ENCODE measurements at places on chromosomes 12 and 14.

GRCh38 chr12:98847242-98847641 is 202.2 kb downstream of the APAF1 start:
- DNase-seq = no peak

- no peak for DNase-seq
These were observed 20.8 kb upstream of the FBLN5 start for GRCh38 chr14:91968280-91968679.

GRCh38 chr14:75279153-75279762 is 630 bp downstream of the FOS start:
- DNase-seq = no peak

DNA sequence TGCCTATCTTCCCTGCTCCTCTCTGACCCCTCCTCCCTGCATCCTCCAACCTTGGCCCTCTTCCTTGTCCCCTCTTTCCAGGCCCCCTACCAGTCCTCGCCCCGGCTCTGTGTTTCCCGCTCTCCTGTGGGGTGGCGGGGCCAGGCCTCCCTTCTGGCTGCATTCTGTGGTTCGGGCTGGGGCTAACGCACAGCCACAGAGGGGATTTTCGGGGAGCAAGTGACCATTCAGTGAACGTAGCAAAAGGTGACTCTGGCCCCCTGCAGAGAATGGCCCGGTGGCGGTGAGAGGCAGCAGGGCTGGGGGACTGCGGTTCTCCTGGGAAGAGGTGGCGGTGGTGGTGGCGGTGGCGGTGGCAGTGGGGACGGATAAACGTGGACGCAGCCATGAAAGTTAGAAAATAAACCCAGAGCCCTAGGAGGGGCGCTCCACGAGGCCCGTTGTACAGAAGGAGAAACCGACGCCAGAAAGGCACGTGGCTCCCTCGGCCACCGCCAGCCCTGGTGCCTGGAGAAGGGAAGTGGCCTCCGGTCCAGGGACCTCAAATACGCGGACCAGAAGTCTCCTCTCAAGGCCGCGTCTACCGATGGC is 269.6 kb downstream of the ADGRD1 start:
- no peak for DNase-seq

DNA sequence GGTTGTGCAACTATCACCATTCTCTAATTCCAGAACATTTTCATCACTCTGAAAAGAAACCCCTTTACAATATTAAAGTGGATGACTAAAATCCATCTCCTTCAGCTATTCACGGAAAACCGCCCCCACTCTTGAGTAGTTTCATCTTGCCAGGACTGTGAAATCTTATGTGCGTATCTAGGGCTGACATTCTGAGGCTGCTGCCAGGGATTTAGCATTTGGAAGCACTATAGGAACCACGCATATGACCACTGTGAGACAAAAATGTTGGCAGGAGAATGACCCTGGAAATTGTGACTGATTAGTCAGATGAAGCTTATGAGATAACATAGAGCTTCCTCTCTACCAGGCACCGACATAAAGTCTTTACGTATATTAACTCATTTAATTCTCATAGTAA is 305.2 kb upstream of the PDE3A start:
- no peak for DNase-seq

DNA sequence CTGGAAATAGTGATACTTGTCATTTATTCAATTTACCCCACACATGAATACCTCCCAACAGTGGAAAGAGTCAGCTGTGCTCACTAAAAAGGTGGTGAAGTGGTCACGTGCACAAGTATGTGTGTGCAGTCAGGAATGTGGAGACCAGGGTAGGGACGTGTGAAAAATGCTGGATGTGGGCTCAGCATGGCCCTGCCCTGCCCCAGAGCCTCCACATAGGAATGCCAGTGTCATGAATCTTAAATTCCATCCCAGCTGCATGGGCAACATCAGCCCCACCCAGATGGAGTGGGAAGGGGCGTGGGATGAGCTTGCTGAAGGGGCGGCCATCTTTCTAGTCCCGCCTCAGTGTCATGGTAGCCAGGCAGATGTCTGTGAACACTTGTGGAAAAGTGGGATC is 87.7 kb downstream of the C12orf75 start:
- DNase-seq = no peak

DNA sequence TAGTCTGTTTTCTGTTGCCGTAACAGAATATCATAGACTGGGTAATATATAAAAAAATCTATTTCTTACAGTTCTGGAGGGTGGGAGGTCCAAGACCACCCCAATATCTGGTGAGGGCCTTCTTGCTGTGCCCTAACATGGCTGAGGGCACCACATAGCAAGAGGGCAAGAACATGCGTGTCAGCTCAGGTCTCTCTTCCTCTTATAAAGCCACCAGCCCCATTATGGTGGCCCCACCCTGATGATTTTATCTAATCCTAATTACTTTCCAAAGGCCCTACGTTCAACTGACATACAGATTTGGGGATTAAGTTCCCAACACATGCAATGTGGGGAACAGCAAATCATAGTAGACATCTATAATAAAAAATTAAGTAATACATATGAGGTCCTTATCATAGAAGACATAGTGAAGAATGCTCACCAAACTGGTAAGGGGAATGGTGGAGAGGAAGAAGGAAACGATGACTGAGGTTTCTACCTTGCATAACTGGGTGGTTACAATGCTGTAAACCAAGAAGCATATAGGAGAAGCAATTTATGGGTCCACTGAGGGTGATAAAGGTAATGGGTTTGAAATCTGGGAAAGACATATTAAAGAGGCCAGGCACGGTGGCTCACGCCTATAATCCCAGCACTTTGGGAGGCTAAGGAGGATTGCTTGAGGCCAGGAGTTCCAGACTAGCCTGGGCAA is 27.0 kb downstream of the BTBD7 start:
- DNase-seq = no peak

GRCh38 chr12:62799126-62799736 is 135.7 kb downstream of the PPM1H start:
- no peak for DNase-seq

DNA sequence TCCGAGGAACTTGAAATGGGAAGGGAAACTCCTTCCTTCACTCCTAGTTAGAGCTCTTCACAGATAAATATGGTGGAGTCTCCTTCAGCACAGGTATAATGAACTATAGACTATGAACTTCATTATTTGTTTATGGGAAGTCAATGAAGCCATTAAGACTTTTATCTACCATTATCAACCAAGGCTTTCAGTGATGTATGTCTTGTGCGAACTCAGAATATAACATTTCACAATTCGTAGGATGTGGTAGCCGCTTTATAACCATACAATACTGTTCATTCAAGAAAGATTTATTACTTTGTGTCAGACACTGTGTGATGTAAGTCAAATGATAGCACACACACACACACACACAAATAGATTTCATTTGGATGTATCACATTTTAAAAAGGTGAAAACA is 24.8 kb upstream of the ETNK1 start:
- no peak for DNase-seq

DNA sequence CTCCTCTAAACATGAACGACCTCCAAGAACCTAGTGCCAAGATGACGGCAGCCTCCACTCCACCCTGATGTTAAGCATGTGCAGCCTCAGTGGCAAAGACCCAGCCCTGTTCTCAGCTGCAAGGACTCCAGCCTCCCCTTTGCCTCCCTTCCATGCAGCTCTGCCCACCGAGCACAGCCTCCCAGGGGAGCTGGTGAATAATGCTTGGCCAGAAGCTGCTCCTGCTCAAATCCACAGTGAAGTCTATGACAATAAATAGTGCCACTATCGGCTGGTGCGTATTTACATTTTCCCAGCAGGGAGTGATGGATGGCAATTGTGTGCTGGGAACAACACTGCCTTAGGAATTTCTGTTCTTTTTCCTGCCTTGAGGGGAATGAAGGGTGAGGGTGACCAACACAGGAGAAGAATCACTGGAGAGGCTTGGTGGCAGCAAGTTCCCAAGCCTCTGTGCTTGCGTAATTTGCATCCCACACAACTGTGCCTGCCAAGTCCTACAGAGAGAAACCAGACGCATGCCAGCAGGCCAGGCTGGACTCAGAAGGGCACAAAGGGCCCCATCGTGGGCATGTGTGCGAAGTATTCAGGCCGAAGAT is 29.9 kb upstream of the TC2N start:
- no peak for DNase-seq

DNA sequence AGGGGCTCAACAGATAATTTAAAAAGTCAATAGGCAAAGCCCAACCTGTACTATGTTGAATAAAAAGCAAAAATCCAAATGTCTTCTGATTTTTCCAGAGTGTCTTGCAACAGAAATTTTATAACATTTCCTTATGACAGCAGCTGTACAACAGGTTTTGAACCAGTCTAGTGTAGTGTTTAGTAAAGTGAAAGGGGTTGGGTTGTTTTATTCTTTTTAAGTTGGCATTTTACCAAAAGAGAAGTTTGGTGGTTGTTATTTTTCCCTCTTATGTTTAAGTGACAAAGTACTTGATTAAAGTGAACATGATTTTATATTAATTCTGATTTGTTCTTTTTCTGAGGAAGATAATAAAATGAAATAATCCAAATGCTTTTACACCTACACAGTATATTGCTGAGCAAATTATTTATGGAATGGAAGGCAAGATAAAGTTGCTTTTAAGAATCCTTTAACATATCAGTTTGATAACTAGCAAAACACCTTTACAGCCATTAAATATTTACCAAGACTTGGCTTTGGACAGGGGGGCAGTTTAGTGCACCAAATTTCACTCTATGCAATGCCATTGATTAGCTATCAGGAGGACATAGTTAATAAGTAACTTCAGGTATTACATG is 128.9 kb downstream of the FOXA1 start:
- no peak for DNase-seq

Measured in stimulated activated CD8-positive, alpha-beta memory T cell treated with anti-CD3 and anti-CD28 coated beads, Interleukin-2, amount 100 ng/mL, for 48 hours (primary cell).